ENCODE measurements at places on chromosomes 3 and 15.
A peak's percentile ranks its signal among the peaks of the same experiment; 100 is the strongest.

DNA sequence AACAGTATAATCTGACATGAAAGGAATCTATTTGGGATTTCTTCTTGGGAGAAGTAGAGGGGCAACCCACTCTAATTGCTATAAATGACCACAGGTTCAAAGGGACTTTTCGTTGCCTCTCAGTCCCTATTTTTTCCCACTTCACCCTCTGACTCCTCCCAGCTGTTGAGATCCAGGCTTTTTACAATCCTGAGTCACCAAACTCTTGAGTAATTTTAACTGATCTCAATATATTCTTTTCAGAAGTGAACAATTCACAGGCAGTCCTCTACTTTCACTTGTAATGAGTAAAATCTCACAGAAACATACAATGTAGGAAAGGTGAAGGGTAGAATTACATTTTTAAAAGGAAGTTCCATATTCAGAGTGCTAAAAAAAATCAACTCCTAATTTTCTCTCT lies 44.6 kb downstream of the EIF4E3 start:
- peak; percentile 38 for DNase-seq

GRCh38 chr3:194941956-194942511 lies 256.4 kb downstream of the FAM43A start:
- no peak for DNase-seq

- no peak for DNase-seq
Measured at GRCh38 chr3:134544316-134544715, 58.5 kb downstream of the CEP63 start.

- no peak for DNase-seq
Measured at GRCh38 chr3:31133541-31133940, 239.1 kb upstream of the GADL1 start.

DNA sequence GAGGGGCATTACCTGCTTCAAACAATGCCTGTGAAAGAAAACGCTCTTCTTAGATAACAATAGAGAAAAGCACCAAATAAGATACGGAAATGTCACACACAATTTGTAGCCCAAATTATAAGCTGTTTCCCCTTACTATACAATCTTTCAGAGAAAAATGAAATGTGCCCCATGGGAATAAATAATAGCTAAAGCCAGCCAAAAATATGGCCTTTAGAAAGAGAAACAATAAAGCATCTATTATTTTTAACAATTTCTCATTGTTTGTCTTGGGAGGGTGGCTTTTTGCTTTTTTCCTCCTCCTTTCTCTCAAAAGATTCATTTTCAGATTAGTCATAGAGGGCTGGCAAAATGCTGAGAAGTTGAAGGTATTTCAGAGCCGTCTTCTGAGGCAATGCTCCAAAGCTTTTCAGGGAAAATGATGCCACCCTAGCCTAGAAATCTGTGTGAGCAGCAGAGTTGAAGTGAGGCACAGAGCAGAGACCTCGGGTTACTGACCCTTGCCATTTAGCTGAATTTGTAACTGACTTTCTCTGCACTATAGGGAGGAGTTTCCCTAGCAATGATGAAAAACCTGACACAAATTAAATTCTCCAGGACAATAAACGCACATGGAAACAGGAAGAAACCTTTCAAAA lies 86.3 kb upstream of the PRICKLE2 start:
- no peak for DNase-seq

DNA sequence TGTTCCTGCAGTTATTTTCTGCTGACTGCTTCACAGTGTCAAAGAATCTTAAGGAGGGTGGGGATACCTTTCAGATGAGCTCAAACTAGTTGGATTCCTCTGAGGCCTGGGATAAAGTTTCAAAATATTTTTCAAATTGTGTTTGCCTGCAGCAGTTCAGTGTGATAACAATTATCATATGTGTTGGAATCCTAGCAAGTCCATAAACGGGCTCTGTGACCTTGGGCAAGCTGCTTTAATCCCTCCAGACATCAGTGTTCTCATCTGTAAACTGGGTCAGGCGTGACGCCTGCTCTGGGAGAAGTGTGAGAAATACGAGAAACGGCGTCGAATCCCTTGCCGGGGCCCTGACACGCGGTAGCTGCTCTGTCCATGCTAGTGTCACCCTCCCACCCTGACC lies 153.5 kb downstream of the UACA start:
- DNase-seq: no peak

DNA sequence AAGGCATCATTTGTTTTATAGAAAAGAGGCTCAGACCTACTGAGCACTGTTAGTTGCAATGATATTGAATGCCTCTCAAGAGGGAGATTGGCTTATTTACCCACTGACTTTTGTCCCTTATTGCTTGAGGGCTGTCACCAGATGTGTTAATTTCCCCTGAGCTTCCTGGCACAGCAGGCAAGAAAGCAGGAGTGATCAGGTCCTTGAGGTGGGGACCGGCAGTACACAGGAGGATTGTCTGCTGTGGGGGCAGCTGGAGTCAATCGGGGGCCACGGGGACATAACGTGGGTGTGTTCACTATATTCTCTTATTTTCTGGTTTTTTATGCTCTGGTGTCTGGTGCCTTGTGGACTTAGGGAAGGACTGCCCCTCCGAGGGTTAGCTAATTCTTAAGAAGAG lies 44.6 kb downstream of the GASK1A start:
- DNase-seq: no peak

DNA sequence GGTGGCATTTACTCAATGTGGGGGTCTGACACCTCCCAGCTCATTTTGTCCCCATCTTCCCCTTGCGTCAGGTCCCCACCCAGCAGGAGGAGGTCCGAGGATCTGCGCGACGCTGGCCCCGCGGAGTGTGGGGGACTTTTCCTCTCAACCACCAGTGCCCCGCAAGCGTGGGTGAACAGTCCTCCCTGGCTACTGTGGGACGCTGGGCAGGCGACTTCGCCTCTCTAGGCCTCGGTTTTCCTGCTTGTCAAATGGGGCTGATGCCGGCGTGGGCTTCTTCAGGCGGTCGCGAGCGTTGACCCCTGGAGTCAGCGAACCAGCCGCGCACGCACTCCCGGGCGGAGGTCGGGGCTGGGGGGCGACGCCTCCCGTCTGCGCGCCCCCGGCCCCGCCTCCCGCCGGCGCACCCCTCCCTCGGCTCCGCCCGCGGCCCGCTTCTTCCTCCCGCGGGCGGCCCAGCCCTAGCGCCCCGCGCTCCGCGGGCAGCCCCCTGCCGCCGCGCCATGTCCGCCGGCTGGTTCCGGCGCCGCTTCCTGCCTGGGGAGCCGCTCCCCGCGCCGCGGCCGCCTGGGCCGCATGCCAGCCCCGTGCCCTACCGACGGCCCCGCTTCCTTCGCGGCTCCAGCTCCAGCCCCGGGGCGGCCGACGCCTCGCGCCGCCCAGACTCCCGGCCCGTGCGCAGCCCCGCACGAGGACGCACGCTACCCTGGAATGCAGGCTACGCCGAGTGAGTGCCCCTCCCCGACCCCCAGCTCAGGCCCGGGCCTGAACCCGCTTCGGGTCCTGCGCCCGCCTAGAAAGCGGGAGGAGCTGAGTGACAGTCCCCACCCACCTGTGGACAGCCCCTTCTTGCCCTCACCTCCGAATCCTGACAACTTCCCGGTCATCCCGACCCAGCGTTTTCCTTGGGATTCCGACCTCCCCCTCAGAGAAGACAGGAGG lies at the start of gene PPM1M:
Gene PPM1M (plus strand): TSS at position 438 of the 942 bp plus-strand sequence. CDS start 66 bp downstream, at position 504.
- DNase-seq: peak; percentile 56

DNA sequence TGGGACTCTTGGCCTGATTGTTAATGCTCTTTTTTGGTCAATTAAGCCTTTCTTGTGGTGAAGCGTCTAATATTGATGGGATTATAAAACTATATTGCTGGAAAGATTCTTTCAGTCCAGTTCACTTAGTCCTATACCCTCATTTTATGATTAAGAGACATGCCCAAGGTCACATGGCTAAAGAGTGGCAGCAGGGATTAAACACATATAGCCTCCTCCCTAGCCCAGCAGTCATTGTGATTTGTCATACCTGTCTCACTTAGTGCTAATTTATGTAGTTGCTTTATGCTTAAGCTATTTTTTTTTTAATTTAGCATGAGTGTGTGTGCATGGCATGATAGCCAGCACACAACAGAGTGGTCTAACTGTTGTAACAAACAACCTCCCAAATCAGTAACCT lies 9.5 kb downstream of the PARP14 start:
- DNase-seq: no peak

GRCh38 chr3:31754575-31755278 lies 222.0 kb downstream of the STT3B start:
- no peak for DNase-seq

- no peak for DNase-seq
Measured at GRCh38 chr15:99473981-99474906, 91.5 kb upstream of the MEF2A start.

DNA sequence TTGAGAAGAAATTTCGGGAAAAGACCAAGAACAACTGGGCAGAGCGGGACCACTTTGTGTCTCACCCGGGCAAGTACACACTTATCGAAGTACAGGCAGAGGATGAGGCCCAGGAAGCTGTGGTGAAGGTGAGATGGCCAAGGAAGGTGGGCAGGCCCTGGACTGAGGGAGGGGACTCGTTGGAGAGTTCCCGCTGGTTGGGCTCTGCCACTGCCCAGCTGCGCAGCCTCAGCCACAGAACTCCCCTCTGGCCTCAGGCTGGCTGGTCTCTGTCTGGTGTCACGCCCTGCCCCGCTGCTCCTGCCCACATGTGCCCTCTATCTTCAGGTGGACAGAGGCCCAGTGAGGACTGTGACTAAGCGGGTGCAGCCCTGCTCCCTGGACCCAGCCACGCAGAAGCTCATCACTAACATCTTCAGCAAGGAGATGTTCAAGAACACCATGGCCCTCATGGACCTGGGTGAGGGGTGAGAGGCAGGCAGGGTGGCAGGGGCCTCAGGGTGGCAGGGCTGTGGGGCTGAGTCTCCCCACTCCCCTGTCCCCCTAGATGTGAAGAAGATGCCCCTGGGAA lies 2.4 kb downstream of the PARP3 start:
- DNase-seq: no peak

GRCh38 chr3:38655708-38656300 lies 6.3 kb upstream of the SCN5A start:
- DNase-seq: no peak

GRCh38 chr3:106348139-106348690 lies 479.4 kb upstream of the CBLB start:
- DNase-seq: no peak

GRCh38 chr15:68608206-68608843 lies 29.5 kb downstream of the CORO2B start:
- peak; percentile 51 for DNase-seq

DNA sequence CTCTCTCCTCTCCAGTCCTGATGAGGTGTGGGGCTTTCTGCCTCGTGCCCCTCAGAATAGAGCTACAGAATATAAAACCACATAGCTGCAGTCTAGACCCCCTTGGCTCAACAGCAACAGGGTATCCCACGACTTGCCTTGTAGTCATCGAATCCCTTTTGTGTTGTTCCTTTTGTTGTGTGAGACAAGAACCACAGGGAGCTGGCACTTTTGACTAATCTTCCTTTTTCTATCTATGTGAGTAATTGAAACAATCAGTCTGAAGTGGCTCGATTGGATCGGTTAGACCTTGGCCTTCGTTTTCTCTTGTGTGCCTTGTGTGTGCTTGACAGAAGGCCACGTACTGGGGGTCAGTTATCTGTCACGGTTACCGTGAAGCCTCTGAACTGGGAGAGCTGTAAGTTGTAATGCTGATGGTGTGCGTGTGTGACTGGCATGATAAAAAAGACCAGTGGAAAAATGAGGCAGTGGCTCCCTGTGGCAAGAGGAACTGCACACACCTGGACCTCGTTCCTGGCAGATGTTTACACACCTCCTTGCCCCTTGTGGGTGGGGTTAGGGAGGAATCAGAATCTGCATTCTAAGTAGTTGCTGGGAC lies 23.2 kb upstream of the IQCF6 start:
- DNase-seq: no peak

DNA sequence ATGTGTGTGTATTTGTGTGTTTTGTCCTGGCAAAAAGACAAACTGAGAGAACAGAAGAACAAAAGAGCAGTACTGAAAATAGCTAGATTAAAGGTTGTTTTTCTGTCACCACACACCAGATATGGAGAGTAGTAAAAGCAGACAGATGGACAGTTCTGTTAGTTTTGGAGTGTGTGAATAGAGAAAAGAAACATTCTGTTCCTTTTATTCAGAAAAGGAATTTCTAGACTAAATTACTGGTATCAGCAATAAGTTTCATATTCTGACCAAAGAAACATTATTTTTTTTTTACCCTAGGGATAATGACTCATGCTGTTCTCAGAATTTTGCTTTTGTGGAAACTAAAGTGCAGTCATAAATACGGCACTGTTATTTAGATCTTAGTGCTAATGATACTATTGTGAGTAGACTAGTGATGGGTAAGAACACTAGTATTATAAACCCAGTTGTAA lies 32.9 kb downstream of the PIK3CA start:
- DNase-seq: no peak

- no peak for DNase-seq
Measured at GRCh38 chr3:16654976-16655375, 49.8 kb upstream of the DAZL start.

- no peak for DNase-seq
Measured at GRCh38 chr15:66834881-66835878, 133.1 kb downstream of the SMAD6 start.

DNA sequence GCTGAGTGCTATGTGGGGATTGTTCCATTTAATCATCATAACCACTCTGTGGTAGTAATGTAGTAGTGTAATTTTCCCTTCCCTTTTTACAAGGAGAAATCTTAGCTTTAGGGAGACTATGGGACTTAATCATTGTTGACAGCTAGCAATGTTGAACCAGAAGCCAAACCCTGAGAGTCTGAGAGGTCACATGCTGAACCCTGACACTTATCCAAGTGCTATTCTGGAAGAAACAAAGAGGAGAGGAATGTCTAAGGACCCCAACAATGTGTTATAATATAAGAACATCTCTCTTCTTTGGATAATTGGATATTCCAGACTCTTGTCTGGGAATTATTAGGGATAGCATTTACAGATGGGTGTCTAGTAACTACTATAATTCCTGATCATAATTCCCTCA lies 58.4 kb downstream of the GAP43 start:
- no peak for DNase-seq

- no peak for DNase-seq
Measured at GRCh38 chr3:133404920-133405319, 5.1 kb downstream of the BFSP2 start.

GRCh38 chr3:14457481-14457880 lies 55.1 kb downstream of the SLC6A6 start:
- DNase-seq: no peak

- DNase-seq: no peak
Measured at GRCh38 chr15:101526442-101526841, 36.9 kb upstream of the PCSK6 start.

- DNase-seq: no peak
Measured at GRCh38 chr3:171286580-171287249, 173.5 kb downstream of the TNIK start.

GRCh38 chr15:24696842-24697241 lies 21.3 kb downstream of the NPAP1 start:
- no peak for DNase-seq

GRCh38 chr3:142568393-142569017 lies 10.0 kb downstream of the ATR start:
- no peak for DNase-seq
